ENCODE measurements at places on chromosomes 3 and 15.

- no peak for DNase-seq
Observed at GRCh38 chr3:197592361-197593045, 36.7 kb upstream of the BDH1 start.

DNA sequence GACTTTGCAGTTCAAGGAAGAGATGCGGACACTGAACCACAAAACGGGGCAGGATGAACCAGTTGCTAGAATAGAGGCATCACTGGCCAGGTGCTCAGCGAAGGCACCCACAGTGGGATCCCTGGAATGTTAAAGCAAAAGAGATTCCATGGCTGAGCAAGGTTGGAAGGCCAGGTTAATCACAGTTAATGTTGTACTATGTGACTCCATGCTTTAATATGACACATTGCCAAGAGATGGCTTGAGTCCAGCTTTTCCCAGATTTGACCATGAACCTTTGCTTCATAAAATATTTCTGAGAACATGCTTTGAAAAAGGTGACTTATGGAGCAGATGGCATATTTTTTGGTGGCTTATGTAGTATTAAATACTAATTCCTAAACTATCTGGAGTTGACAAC, 76.2 kb upstream of the CMTM7 start:
- DNase-seq: no peak

DNA sequence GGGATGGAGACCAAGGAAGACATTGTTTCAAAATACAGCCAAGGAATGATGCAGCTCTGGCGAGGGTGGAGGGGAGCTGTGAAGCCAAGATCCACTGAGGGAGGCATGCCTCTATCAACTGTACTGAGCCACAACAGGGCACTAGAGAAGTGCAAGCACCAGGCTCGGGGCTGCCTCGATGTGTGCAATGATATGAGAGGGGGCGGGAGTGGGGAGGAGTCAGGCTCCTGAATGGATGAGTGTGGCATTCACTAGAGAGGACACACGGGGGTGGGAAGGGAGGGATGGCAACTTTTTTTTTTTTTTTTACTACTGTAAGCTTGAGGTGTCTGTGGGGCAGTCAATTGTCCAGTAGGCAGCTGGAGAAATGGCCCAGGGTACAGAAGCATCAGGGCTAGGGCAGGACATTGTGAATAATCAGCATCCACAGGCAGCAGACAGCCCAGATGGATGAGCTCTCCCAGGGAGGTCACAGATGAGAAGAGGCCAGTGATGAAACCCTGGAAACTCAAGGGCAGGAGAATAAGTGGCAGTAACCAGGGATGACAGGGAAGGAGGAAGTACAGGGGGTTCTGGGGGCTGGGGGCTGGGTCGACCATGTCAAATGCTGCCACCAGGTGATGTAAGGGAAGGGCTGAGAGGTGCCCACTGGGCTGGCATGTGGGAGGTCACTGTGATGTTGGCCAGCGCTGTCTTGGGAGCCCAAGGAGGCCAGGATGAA, 5.9 kb downstream of the STOML1 start:
- DNase-seq: no peak

DNA sequence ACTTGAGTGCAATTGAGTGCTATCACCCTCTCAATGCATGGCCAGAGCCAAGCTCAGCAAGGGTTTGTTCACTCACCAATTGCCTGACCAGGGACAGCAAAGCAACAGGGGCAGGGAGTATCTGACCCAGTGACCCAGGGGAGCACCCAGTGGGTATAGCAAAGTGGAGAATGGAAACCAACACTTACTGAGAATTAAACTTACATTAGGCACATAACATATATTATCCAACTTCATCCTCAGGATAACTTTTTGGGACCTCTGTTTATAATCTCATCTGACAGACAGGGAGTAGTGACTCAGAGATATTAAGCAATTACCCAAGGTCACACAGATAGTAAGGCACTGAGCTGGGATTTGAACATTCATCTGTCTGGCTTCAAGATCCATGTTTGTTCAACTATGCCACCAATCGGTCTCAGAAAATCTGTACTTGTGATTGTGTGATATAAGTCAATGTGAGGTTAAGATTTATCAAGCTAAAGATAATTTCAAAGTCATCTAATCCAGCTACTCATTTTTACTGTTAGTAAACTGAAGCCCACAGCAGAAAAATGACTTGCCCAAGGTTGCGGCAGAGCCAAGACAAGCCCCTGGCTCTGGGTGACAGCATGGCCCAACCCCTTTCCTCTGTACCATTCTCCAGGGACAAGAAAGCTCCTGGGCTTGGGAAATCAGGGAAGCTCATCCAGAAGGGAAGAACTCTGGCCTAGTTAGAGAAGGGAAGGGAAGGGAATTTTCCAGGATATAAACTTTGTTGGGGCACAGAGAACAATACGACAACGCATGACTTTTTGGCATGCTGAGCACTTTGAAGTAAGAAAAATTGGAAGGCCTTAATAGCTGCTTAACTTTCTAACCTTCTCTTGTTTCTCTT, 138.0 kb upstream of the SMAD3 start:
- DNase-seq: no peak

GRCh38 chr3:27358372-27358771, 10.8 kb downstream of the NEK10 start:
- no peak for DNase-seq

GRCh38 chr3:196849180-196849741, 18.5 kb upstream of the SENP5 start:
- DNase-seq: no peak

DNA sequence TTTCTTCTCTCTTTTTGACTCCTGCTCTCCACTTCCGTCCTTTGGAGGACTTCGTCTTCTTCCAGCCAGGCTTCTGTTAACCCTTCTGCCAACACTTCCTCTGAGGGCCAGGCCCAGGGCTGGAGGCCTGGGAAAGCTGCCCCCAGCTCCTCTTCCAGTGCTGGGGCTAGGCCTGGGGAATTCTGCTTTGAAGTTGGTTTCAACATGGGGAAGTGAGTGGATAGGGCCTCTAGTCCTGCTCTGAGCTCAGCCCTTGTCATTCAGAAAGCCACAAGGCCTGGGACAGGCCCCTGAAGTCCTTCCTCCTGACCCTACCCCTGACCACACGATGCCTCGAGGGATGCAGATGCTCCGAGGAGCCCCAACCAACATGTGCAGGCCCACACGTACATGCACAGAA, 53.9 kb upstream of the HERC1 start:
- DNase-seq: no peak
